ENCODE measurements at places on chromosomes 4 and X.

DNA sequence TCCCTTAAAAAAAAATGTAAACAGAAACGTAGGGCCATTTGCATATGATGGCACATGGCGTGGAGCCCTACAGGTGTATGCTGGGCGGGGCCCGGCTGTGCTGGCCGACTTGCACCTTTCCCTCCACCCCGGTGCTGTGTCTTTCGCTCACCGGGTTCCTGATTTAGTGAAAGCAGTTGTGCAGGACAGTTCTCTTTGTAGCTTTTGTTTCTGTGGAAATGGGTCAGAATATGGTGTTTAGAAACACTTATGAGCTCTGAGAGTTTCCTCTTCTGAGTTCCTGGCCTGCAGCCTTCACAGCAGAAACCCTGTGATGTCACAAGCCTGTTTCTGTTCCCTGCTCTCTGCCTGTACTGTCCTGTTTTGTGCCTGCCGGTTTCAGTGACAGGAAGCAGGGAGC lies 22.5 kb upstream of the MSANTD1 start:
- H3K36me3 ChIP-seq = peaks cover 57% of the 10 kb centered on the region
- no peak overlapping the region for H3K27ac ChIP-seq
- H3K27me3 ChIP-seq = no peaks in the 10 kb centered on the region
- no peak for DNase-seq
- H3K4me3 ChIP-seq = no peak overlapping the region
- H3K4me1 ChIP-seq = no peaks in the 10 kb centered on the region

GRCh38 chrX:57675320-57675719 lies 4.7 kb downstream of the NLRP2B start:
- H3K27me3 ChIP-seq = no peaks in the 10 kb centered on the region
- H3K36me3 ChIP-seq = no peaks in the 10 kb centered on the region
- no peak overlapping the region for H3K4me3 ChIP-seq
- H3K4me1 ChIP-seq = no peaks in the 10 kb centered on the region
- H3K27ac ChIP-seq = no peak overlapping the region
- DNase-seq = no peak

GRCh38 chrX:78493180-78493579 lies 165.8 kb upstream of the CYSLTR1 start:
- no peak overlapping the region for H3K4me3 ChIP-seq
- H3K4me1 ChIP-seq = no peaks in the 10 kb centered on the region
- no peaks in the 10 kb centered on the region for H3K27me3 ChIP-seq
- DNase-seq = no peak

GRCh38 chrX:108573136-108573535 lies 133.5 kb downstream of the COL4A5 start:
- H3K36me3 ChIP-seq = no peaks in the 10 kb centered on the region
- DNase-seq = no peak
- H3K27ac ChIP-seq = no peak overlapping the region

- H3K4me1 ChIP-seq = no peaks in the 10 kb centered on the region
- H3K36me3 ChIP-seq = no peaks in the 10 kb centered on the region
- H3K4me3 ChIP-seq = no peak overlapping the region
Measured at GRCh38 chr4:79865201-79865597, 207.8 kb downstream of the ANTXR2 start.

- DNase-seq = no peak
- H3K27me3 ChIP-seq = no peaks in the 10 kb centered on the region
- H3K4me1 ChIP-seq = peaks cover 16% of the 10 kb centered on the region
- H3K4me3 ChIP-seq = no peak overlapping the region
- no peak overlapping the region for H3K27ac ChIP-seq
Measured at GRCh38 chr4:146333187-146333894, 119.0 kb downstream of the REELD1 start.

GRCh38 chr4:104025251-104025650 lies 305.5 kb upstream of the TACR3 start:
- DNase-seq = no peak
- no peaks in the 10 kb centered on the region for H3K36me3 ChIP-seq
- H3K27ac ChIP-seq = no peak overlapping the region

- peak overlapping the region; percentile 88 for H3K4me3 ChIP-seq
- H3K4me1 ChIP-seq = peaks cover 23% of the 10 kb centered on the region
- no peaks in the 10 kb centered on the region for H3K27me3 ChIP-seq
- DNase-seq = peak; percentile 57
- H3K27ac ChIP-seq = peak overlapping the region; percentile 91
- H3K36me3 ChIP-seq = no peaks in the 10 kb centered on the region
Measured at GRCh38 chr4:125315576-125316400, 1.0 kb downstream of the FAT4 start.

- no peaks in the 10 kb centered on the region for H3K4me1 ChIP-seq
- H3K36me3 ChIP-seq = no peaks in the 10 kb centered on the region
- H3K27ac ChIP-seq = no peak overlapping the region
- no peaks in the 10 kb centered on the region for H3K27me3 ChIP-seq
- no peak overlapping the region for H3K4me3 ChIP-seq
Measured at GRCh38 chr4:30600246-30601017, 119.7 kb upstream of the PCDH7 start.

DNA sequence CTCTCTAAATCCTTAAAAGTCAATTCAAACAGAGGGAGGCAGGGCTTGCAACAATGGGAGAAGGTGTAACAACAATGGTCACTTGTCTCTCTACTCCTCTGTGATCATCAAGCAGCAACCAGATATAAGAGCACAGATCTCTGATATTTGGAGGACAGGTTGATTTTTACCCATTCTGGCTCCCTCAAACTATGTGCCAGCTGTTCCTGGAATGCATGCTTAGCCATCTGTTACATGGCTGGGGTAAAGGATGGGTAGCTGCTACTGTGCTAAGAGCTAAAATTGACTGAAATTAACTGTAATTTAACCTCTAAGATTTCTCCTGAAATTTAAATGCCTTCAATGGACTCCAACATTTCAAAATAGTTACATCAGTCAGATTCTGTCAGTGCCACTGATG lies 1459.9 kb downstream of the PCDH7 start:
- no peaks in the 10 kb centered on the region for H3K27me3 ChIP-seq
- no peak for DNase-seq
- H3K27ac ChIP-seq = no peak overlapping the region
- no peak overlapping the region for H3K4me3 ChIP-seq

DNA sequence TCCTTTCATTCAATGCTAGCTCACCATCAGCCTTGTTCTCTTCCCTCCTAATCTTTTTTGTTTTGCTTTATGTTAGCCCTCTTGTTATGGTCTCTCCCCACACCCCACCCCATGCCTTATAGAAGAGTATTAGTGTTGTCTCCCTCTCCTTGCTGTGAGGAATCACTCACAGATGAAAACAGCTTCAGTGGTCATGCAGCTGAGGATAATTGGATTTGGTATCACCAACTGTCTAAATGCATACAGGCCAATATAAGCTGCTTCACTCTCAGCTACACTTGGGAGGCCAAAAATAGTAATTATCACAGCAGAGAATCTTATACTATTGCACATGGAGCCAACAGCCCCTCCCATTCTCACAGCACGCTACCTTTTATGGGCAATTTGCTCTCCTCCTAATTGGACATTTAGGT lies 494.6 kb upstream of the FAM241A start:
- no peak overlapping the region for H3K27ac ChIP-seq
- no peak overlapping the region for H3K4me3 ChIP-seq
- no peaks in the 10 kb centered on the region for H3K27me3 ChIP-seq
- no peaks in the 10 kb centered on the region for H3K4me1 ChIP-seq
- DNase-seq = no peak

DNA sequence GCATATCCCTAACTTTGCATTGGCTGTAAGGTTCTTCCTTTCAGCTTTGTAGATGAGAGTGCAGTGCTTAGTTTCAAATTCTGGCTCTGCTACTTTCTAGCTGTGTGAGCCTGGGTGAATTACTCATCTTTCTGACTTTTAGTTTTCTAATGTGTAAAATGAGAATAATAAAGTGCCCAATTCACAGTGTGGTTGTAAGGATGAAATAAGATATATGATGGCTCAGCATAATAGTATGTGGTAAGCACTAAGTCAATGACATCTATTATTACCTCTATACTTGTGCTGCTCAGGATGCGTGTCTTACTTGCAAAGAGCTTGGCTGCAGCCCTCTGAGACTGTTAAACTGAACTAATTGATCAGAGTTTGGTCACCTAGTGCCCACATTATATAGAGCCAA lies 30.6 kb upstream of the ETNPPL start:
- H3K4me1 ChIP-seq = peaks cover 26% of the 10 kb centered on the region
- no peaks in the 10 kb centered on the region for H3K36me3 ChIP-seq
- H3K4me3 ChIP-seq = no peak overlapping the region
- no peak for DNase-seq

DNA sequence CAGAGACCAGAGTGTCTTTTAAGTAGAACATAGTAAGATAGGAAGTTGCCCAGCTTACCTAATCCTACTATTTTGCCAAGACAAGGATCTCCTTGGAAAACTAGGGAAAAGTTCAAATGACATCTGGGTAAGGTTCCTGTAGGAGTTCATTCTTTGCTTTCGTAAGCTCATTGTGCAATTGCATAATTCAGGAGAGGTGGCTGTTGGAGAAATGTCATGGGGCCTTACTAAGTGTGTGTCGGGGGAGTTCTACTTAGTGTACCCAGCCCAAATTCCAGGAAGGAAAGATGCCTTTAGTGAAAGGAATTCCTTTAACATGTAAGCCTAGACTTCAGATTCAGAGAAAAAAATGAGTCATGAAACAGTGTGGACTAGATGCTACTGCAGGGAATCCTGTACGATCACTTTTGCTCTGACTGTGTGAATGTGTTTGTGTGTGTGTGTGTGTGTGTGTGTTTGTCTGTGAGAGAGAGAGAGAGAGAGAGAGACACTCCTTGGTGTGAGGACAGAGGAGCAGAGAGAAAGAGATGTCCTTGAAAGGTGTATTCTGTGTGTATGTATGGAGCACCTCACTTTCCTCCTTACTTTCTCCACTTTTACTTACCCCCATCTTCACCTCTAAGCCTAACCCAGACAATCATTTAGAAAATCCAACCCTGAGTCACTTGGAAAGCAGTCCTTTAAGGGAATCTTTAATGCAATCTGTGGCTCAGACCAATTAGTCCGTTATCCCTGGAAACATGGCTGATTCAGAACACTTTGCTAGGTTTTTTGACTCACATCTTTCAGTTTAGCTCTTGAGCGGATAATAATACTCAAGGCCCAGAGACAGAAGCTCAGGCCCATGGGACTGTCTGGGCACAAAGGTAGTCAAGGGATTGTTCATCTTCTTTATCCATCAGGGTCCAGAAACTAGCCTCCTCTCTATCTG lies 114.5 kb upstream of the ACSL4 start:
- no peaks in the 10 kb centered on the region for H3K4me1 ChIP-seq
- no peak overlapping the region for H3K4me3 ChIP-seq
- no peaks in the 10 kb centered on the region for H3K36me3 ChIP-seq
- H3K27me3 ChIP-seq = no peaks in the 10 kb centered on the region
- H3K27ac ChIP-seq = no peak overlapping the region
- DNase-seq = no peak

- H3K27ac ChIP-seq = no peak overlapping the region
- DNase-seq = no peak
- no peaks in the 10 kb centered on the region for H3K4me1 ChIP-seq
- no peak overlapping the region for H3K4me3 ChIP-seq
Measured at GRCh38 chr4:183030309-183030708, 68.7 kb upstream of the WWC2 start.

GRCh38 chrX:7889680-7890079 lies 37.5 kb downstream of the PNPLA4 start:
- no peaks in the 10 kb centered on the region for H3K36me3 ChIP-seq
- no peak for DNase-seq
- H3K27ac ChIP-seq = no peak overlapping the region
- no peaks in the 10 kb centered on the region for H3K27me3 ChIP-seq

DNA sequence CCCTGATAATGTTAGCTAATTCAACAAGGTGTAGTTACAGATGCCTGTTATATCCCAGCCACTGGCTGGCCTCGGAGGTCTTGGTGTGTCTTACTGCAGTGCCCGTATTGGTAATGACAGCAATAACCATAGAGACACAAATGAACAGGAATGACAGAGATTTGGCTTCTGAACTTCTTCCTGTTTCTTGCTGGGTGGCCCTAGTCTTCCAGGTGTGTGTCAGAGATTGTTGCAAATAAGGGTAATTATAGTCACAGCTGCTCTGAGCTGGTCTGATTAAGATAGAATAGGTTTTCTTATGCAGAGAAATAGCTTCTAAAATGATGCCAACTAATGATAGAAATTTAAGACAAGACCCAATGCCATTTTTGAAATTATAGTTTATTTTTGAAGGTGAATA lies 64.1 kb upstream of the MAD2L1 start:
- DNase-seq = no peak
- H3K36me3 ChIP-seq = no peaks in the 10 kb centered on the region
- H3K27ac ChIP-seq = no peak overlapping the region
- no peaks in the 10 kb centered on the region for H3K4me1 ChIP-seq
- no peak overlapping the region for H3K4me3 ChIP-seq

GRCh38 chrX:17046478-17047097 lies 100.1 kb downstream of the REPS2 start:
- H3K27me3 ChIP-seq = no peaks in the 10 kb centered on the region
- peak; percentile 62 for DNase-seq

DNA sequence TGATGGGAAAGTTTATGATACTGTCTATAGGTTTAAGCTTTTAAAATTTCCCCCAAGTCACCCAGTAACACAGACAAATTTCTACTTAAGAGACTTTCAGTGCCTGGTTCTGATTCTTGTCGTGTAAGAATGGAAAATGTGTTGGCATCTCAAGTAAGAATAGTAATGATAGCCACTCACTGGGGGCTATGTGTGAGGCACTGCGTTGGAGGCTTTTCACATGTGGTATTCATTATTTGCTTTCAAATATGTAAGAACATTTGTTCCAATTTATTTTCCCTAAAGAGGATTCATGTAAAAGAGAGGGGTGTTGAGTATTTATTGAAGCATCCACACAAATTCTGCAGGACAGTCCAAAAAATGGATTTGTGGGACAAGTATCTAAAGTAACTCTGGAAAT lies 143.6 kb downstream of the FNIP2 start:
- H3K4me1 ChIP-seq = no peaks in the 10 kb centered on the region
- no peak for DNase-seq
- H3K27ac ChIP-seq = no peak overlapping the region
- H3K36me3 ChIP-seq = no peaks in the 10 kb centered on the region
- H3K4me3 ChIP-seq = no peak overlapping the region

GRCh38 chrX:123990602-123991001 lies 29.1 kb downstream of the STAG2 start:
- H3K27me3 ChIP-seq = no peaks in the 10 kb centered on the region
- no peak for DNase-seq
- no peak overlapping the region for H3K4me3 ChIP-seq
- H3K36me3 ChIP-seq = no peaks in the 10 kb centered on the region
- H3K4me1 ChIP-seq = no peaks in the 10 kb centered on the region
- no peak overlapping the region for H3K27ac ChIP-seq

DNA sequence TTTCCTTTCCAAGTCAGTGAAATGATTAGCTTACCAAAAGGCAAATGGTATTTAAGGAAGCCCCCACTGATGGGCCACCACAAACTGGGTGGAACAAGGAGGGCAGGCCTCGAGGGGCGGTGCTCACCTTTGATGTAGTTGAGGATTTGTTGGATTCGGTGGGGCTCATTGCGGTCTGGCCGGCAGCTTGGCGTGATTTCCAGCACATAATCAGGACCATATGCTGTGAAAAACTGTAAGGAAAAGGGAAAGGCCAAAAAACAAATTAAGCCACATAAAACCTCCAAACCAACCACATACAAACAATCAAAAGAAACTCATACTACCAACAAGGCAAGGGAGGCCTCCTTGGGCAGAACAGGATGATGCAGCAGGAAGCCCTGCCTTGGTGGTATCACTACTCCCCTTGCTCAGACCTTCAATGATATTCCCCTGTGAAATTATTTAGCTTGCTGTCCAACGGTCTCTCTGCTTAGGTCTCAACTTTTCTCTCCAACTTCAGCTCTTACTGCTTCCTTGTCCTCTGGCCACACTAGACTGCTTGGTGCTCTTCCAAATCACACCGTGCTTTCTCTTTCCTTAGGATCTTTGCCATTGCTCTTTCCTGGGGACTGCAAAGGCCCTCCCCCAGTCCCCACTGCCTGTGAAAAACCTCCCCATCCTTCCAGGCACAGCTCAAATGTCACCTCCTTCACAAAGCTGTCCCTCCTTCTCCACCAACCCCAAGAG lies 46.1 kb upstream of the CITED1 start:
- no peak for DNase-seq
- no peaks in the 10 kb centered on the region for H3K27me3 ChIP-seq
- H3K4me1 ChIP-seq = no peaks in the 10 kb centered on the region
- no peak overlapping the region for H3K27ac ChIP-seq
